Activated naive CD8-positive, alpha-beta T cell treated with anti-CD3 and anti-CD28 coated beads, Interleukin-2, amount 10 ng/mL, durations not matched to agents 7 days and 5 days (primary cell): ENCODE measurements at places on chromosomes 11 and 22. TPM values are rescaled to one million over a fixed set of nuclear protein-coding genes. Genes with fewer than 3 reads are reported as not detected.
A peak's percentile ranks its signal among the peaks of the same experiment; 100 is the strongest.

DNA sequence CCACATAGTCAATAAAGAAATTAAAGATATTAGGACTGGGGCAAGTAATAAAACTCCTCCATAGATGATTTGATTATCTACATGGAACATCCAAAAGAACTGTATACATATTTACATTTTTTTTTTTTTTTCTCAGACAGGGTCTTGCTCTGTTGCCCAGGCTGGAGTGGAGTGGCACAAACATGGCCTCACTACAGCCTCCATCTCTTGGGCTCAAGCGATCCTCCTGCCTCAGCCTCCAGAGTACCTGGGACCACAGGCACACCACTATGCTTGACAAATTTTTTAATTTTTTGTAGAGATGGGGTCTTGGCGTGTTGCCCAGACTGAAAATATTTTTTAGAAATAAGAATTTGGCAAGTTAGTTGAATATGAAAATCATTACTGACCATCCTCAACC, 24.7 kb downstream of the REXO2 start:
- DNase-seq: no peak
- no peaks in the 10 kb centered on the region for H3K27me3 ChIP-seq
- no peak overlapping the region for H3K4me3 ChIP-seq
- no peaks in the 10 kb centered on the region for H3K4me1 ChIP-seq

Gene PATE2
- not detected for total RNA-seq

Gene GDPD4
- total RNA-seq: not detected

Gene OR52A1
- not detected for total RNA-seq

Gene GNAZ
- 0.20 TPM for total RNA-seq

GRCh38 chr22:49139492-49140151, 688.1 kb downstream of the BRD1 start:
- no peaks in the 10 kb centered on the region for H3K36me3 ChIP-seq
- H3K4me3 ChIP-seq: no peak overlapping the region
- H3K27ac ChIP-seq: no peak overlapping the region

DNA sequence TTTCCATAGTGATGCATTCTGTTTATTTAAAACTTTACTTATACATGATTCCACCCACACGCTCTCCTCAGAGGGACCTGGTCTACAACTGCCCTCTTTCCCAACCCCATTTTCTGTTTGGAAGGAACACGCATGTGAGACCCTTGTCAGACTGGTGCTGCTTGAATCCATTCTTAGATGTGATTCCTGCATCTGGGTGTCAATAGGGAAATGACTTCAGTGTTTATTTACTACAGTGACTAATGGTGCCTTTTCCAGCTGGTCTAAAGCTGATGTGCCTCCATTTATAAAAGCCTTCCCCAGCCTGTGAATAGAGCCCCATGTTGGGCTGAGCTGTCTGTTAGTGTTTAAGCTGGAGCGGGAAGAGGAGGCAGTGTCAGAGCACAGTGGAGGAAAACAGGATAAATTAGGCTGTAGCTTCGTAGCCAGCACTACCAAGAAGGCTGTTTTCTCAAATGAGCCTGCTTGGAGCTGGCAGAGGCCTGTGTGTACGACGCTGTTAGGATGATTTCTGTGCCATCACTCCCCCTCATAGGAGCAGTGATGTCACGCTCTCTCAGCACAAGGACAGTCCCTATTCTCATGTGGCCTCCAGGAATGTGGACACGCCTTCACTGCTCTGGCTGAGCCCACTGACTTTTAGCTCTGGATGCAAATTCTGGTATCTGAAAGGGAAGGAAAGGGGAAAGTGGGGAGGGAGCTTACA, 18.9 kb upstream of the C11orf96 start:
- H3K36me3 ChIP-seq: peaks cover 16% of the 10 kb centered on the region
- DNase-seq: no peak
- H3K4me1 ChIP-seq: peaks cover 4% of the 10 kb centered on the region

DNA sequence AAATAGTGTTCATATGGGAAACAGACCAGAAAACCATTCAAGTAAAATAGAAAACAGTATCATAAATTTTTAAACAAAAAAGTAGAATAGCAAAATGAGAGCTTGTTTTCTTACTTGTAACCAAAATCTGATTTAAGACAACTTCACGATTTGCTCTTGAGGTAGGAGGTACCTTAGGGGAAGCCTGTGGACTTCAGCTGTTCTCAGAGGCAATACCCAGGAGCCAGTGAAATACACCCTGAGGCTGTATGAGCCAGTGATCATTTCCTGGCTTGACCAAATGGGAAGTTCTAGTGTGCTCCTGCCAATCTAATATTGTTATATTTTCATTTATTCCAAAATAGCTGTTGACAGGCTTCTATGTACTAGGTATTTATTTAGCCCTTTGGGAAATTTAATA, 104.8 kb downstream of the ARHGAP42 start:
- no peak overlapping the region for H3K27ac ChIP-seq
- no peak for DNase-seq
- H3K27me3 ChIP-seq: peaks cover 2% of the 10 kb centered on the region
- no peaks in the 10 kb centered on the region for H3K4me1 ChIP-seq

- DNase-seq: no peak
- H3K36me3 ChIP-seq: peaks cover 7% of the 10 kb centered on the region
- peak overlapping the region; percentile 84 for H3K4me3 ChIP-seq
- peaks cover 3% of the 10 kb centered on the region for H3K27me3 ChIP-seq
- H3K4me1 ChIP-seq: peaks cover 26% of the 10 kb centered on the region
These were observed 691 bp downstream of the CEP295 start for GRCh38 chr11:93662175-93662570.

GRCh38 chr11:116644201-116644940, 128.4 kb downstream of the BUD13 start:
- H3K4me1 ChIP-seq: no peaks in the 10 kb centered on the region
- no peak for DNase-seq
- H3K4me3 ChIP-seq: no peak overlapping the region
- H3K36me3 ChIP-seq: no peaks in the 10 kb centered on the region

- H3K4me1 ChIP-seq: no peaks in the 10 kb centered on the region
- no peak for DNase-seq
- no peak overlapping the region for H3K27ac ChIP-seq
- no peaks in the 10 kb centered on the region for H3K36me3 ChIP-seq
These were observed 60.3 kb downstream of the SPON1 start for GRCh38 chr11:14022821-14023220.

DNA sequence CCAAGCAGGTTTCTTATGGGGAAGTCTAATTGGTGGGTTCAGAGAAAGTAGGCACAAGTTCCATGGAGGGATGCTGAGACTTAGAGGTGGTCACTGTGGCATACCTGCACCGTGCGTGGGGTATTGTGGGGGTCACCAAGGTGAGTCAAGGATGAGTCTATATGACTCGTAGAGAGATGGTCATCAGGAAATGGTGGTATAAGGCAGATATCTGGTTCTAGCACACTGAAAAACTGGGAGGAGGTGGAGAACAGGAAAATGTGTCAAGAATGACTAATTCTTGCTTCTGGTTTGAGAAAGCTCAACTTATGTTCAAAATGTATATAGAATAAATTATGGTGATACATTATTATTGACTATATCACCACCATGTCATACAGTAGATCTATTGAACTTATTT, 258.1 kb downstream of the RAB38 start:
- no peak overlapping the region for H3K4me3 ChIP-seq
- H3K36me3 ChIP-seq: no peaks in the 10 kb centered on the region
- DNase-seq: no peak
- H3K27me3 ChIP-seq: no peaks in the 10 kb centered on the region
- H3K27ac ChIP-seq: no peak overlapping the region

- H3K4me1 ChIP-seq: peaks cover 37% of the 10 kb centered on the region
- peak overlapping the region; percentile 53 for H3K27ac ChIP-seq
- peaks cover 10% of the 10 kb centered on the region for H3K36me3 ChIP-seq
- peak overlapping the region; percentile 96 for H3K4me3 ChIP-seq
- peaks cover 4% of the 10 kb centered on the region for H3K27me3 ChIP-seq
These were observed 2.0 kb downstream of the SERPINH1 start for GRCh38 chr11:75563978-75564552.

Gene KCNE3
- total RNA-seq: 0.19 TPM

GRCh38 chr22:32570501-32570900, 95.9 kb downstream of the FBXO7 start:
- peaks cover 24% of the 10 kb centered on the region for H3K27me3 ChIP-seq
- H3K4me1 ChIP-seq: peaks cover 7% of the 10 kb centered on the region
- H3K4me3 ChIP-seq: no peak overlapping the region
- DNase-seq: no peak
- no peak overlapping the region for H3K27ac ChIP-seq
- H3K36me3 ChIP-seq: no peaks in the 10 kb centered on the region

- no peaks in the 10 kb centered on the region for H3K27me3 ChIP-seq
- H3K27ac ChIP-seq: no peak overlapping the region
- no peak overlapping the region for H3K4me3 ChIP-seq
- DNase-seq: peak; percentile 24
These were observed 8.3 kb downstream of the MUC2 start for GRCh38 chr11:1082728-1083620.

- H3K27ac ChIP-seq: no peak overlapping the region
- peaks cover 31% of the 10 kb centered on the region for H3K4me1 ChIP-seq
- H3K36me3 ChIP-seq: peaks cover 12% of the 10 kb centered on the region
- no peak overlapping the region for H3K4me3 ChIP-seq
These were observed 32.7 kb downstream of the TBC1D22A start for GRCh38 chr22:46795140-46795539.

- no peaks in the 10 kb centered on the region for H3K27me3 ChIP-seq
- no peak for DNase-seq
- no peak overlapping the region for H3K4me3 ChIP-seq
- H3K36me3 ChIP-seq: no peaks in the 10 kb centered on the region
- no peak overlapping the region for H3K27ac ChIP-seq
These were observed 1075.5 kb downstream of the OPCML start for GRCh38 chr11:132456751-132457328.

Gene ARL2
- 70.2 TPM for total RNA-seq
